NCI-H345 (cell line): ENCODE measurements at places on chromosomes 5 and 9.
A peak's percentile ranks its signal among the peaks of the same experiment; 100 is the strongest.

- DNase-seq: no peak
Observed at GRCh38 chr5:160197341-160198144, 31.8 kb upstream of the FABP6 start.

- peak; percentile 60 for DNase-seq
Observed at GRCh38 chr5:160923936-160924710, 72.1 kb upstream of the ATP10B start.

DNA sequence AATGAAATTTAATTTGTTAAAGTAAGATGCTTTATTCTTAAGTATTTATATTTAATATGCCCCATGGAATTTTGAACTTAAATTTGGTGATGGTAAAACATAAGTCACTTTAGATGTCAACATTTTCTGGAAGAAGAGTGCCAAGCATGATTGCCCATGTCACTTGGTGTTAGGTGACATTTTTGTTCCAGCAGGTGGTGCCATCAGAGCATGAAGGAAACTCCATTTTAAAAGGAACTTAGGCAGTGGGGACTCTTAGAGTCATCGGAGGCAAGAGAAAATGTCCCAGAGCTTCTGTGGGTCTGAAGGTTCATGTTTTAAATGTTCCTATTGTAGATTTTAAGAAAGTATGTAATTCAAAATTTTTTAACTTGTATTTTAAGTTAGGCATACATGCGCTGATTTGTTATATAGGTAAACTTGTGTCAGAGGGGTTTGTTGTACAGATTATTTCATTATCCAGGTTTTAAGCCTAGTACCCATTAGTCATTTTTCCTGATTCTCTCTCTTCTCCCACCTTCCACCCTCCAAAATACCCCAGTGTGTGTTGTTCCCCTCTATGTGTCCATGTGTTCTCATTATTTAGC lies 789.3 kb downstream of the SEMA5A start:
- peak; percentile 75 for DNase-seq

DNA sequence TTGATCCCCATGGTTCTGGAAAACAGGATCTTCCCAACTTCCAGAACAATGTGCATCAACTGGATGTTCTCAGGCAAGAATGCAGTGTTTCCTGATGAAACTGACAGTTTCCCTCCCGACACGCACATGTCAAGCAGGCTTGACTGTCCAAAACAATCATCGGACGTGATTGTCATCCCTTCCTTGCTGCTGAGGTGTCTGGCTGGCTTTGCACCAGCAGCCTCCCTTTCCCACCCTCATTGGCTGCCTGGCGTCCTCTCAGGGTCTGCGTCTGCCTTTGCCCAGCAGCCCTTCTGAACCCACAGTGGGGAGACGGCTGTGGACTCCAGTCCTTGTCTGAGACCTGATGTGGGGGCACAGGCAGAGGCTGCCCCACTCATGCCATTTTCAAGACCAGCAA lies 110.8 kb downstream of the MARCHF3 start:
- no peak for DNase-seq

GRCh38 chr9:118091711-118092500 lies 387.7 kb downstream of the TLR4 start:
- DNase-seq: no peak

GRCh38 chr5:71703941-71704340 lies 15.1 kb upstream of the CARTPT start:
- DNase-seq: no peak
